ENCODE measurements at places on chromosomes 3 and 15.

GRCh38 chr15:59170295-59171066 lies 36.2 kb upstream of the LDHAL6B start:
- DNase-seq, result no peak
- H3K4me3 ChIP-seq, result no peak overlapping the region
- H3K36me3 ChIP-seq, result no peaks in the 10 kb centered on the region
- H3K27me3 ChIP-seq, result no peaks in the 10 kb centered on the region

- peaks cover 27% of the 10 kb centered on the region for H3K27me3 ChIP-seq
- no peak overlapping the region for H3K27ac ChIP-seq
- no peak overlapping the region for H3K4me3 ChIP-seq
- no peaks in the 10 kb centered on the region for H3K36me3 ChIP-seq
Observed at GRCh38 chr3:189236352-189236751, 64.6 kb downstream of the TPRG1 start.

- peaks cover 3% of the 10 kb centered on the region for H3K4me1 ChIP-seq
- no peak overlapping the region for H3K27ac ChIP-seq
- H3K36me3 ChIP-seq, result no peaks in the 10 kb centered on the region
- no peaks in the 10 kb centered on the region for H3K27me3 ChIP-seq
- H3K4me3 ChIP-seq, result no peak overlapping the region
Observed at GRCh38 chr3:161430307-161430706, 59.0 kb upstream of the SPTSSB start.

DNA sequence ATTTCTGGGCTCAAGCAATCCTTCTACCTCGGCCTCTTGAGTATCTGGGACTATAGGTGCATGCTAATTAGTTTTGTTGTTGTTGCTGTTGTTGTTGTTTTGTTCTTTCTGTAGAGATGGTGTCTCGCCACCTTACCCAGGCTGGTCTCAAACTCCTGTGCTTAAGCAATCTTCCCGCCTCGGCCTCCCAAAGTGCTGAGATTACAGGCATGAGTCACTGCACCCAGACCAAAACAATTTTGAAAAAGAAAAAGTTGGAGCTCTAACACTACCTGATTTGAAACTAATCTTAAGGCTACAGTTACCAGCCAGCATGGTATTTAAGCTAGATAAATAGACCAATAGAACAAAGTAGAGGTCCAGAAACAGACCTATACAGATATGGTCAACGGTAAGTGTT lies 29.8 kb downstream of the KPNA1 start:
- H3K4me3 ChIP-seq, result no peak overlapping the region
- no peaks in the 10 kb centered on the region for H3K27me3 ChIP-seq
- no peak for DNase-seq
- H3K27ac ChIP-seq, result no peak overlapping the region
- peaks cover 22% of the 10 kb centered on the region for H3K36me3 ChIP-seq

DNA sequence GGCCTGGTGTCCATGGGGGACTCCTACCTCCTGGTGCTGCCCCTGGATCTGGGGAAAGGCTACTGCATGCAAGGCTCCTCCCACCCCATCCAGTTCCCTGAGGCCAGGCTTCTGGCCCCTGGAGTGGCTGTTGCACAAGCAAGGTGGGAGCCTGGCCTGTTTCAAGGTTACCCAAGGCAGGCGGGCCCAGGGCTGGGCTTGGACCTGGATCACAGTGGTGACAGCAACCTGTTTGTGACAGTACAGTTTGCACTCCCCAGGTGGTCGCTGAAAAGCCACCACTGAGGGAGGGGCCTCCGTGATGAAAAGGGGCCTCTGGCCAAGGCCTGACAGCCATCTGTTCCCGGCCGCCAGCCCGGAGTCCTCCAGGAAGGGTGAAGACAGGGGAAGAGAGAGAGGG lies 14.4 kb upstream of the KY start:
- no peaks in the 10 kb centered on the region for H3K36me3 ChIP-seq
- H3K4me1 ChIP-seq, result no peaks in the 10 kb centered on the region
- H3K4me3 ChIP-seq, result no peak overlapping the region
- no peak overlapping the region for H3K27ac ChIP-seq
- H3K27me3 ChIP-seq, result no peaks in the 10 kb centered on the region

DNA sequence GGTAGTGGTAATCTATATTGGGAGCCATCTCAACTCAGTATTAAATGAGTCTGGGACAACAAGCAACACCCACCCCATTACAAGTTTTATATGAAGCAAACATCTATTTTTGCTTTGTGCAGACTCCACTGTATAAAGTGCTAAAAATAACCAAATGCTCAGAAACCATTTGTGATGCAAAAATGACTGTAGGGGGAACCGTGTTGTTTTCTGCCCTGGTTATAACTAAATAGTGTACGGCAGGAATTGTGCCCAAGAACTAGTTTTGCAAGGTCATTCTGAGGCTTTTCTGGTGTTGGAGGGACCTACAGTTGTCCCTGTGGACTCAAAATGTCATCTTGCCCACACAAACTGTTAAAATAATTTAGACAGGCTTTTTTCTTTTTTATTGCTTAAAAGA lies 88.3 kb downstream of the ITPR1 start:
- H3K4me1 ChIP-seq, result peaks cover 15% of the 10 kb centered on the region
- no peak overlapping the region for H3K4me3 ChIP-seq
- H3K27me3 ChIP-seq, result no peaks in the 10 kb centered on the region
- H3K27ac ChIP-seq, result no peak overlapping the region
- DNase-seq, result no peak

- H3K36me3 ChIP-seq, result no peaks in the 10 kb centered on the region
- no peak overlapping the region for H3K4me3 ChIP-seq
- no peaks in the 10 kb centered on the region for H3K27me3 ChIP-seq
- no peaks in the 10 kb centered on the region for H3K4me1 ChIP-seq
Observed at GRCh38 chr3:127041933-127042332, 59.0 kb downstream of the PLXNA1 start.

DNA sequence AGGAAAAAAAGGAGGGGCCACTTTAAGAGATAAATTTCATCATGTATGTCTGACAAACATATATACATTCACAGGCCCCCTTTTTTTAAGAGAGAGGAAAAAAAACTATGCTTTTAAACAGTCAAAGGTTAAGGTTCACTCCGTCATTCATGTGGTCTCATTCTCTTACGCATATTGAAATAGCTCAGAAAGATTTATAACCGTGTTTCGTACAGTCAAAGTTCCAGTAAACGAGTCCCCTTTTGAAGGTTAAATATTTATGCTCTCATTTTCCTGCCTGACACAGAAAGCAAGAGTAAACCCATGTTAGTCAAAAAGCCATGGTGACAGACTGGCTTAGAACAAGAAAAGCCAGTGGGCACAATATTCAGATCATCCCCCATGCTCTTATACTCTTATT lies 248.0 kb upstream of the ARRDC4 start:
- H3K27me3 ChIP-seq, result peaks cover 2% of the 10 kb centered on the region
- H3K27ac ChIP-seq, result no peak overlapping the region
- H3K4me3 ChIP-seq, result no peak overlapping the region
- no peaks in the 10 kb centered on the region for H3K4me1 ChIP-seq
- DNase-seq, result no peak

DNA sequence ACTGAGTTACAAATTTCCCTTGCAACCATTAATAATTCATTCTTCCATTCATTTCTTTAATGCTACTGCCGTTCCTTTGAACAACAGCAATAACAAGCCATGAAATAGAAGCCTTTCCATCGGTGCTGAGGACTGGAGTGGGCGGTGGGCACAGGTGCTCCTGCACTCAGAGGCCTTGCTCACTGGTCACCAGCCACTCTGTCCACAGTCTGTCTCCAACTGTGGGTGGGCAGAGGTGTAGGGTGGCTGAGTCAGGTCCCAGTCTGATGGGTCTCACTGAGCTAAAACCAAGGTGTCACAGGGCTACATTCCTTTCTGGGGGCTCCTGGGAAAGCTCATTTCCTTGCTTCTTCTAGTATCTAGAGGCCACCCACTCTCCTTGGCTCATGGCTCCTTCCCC lies 6.3 kb upstream of the FAM3D start:
- no peaks in the 10 kb centered on the region for H3K4me1 ChIP-seq
- no peak overlapping the region for H3K4me3 ChIP-seq
- H3K27me3 ChIP-seq, result peaks cover 4% of the 10 kb centered on the region
- DNase-seq, result no peak
- no peaks in the 10 kb centered on the region for H3K36me3 ChIP-seq

DNA sequence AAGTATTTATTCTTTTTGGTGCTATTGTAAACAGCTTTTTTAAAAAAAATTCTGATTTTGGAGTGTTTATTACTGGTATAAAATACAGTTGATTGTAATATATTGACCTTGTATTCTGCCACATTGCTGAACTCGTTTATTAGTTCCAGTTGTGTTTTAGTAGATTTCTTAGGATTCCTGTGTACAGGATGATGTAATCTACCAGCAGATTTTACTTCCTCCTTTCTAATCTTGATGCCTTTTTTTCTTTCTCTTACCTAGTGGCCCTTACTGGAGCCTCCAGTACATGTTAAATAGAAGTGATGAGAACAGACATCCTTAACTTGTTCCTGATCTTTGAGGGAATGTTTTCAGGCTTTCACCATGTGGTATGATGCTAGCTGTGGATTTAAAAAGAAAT lies 70.4 kb upstream of the KY start:
- H3K4me1 ChIP-seq, result no peaks in the 10 kb centered on the region
- no peaks in the 10 kb centered on the region for H3K36me3 ChIP-seq

DNA sequence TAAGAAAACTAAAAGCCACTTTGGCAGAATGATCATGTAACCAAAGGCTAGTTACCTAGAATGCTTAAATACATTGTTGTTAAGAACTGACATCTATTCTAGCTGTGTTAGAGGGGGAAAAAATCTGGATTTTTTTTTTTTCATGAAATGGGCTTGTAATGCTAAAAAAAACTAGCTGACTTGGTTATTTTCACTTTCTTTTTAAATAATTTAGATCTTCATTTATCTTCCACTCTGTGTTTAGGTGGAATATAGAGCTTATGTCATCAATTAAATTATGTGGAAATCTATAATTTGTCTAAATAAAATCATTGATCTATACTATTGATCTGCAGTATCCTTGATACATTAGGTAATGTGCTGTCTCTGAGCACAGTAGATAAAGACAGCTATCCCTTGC lies 217.4 kb downstream of the TCF12 start:
- no peaks in the 10 kb centered on the region for H3K27me3 ChIP-seq
- no peak for DNase-seq
- H3K36me3 ChIP-seq, result 0 out of 2 replicates have a peak, but pooled peaks cover 3% of the 10 kb centered on the region
- H3K4me3 ChIP-seq, result no peak overlapping the region
- H3K27ac ChIP-seq, result no peak overlapping the region
- H3K4me1 ChIP-seq, result peaks cover 32% of the 10 kb centered on the region

GRCh38 chr3:184630861-184631471 lies 69.4 kb downstream of the EPHB3 start:
- H3K27me3 ChIP-seq, result peaks cover 7% of the 10 kb centered on the region
- H3K4me3 ChIP-seq, result no peak overlapping the region
- no peaks in the 10 kb centered on the region for H3K36me3 ChIP-seq
- H3K4me1 ChIP-seq, result no peaks in the 10 kb centered on the region
- no peak overlapping the region for H3K27ac ChIP-seq
- DNase-seq, result no peak

GRCh38 chr15:75647370-75648155 lies at the start of gene SNX33:
Gene SNX33 (plus strand): TSS chr15:75647912. CDS start chr15:75649103, 1,191 bp downstream.
- DNase-seq, result peak; percentile 60
- H3K27me3 ChIP-seq, result peaks cover 11% of the 10 kb centered on the region
- peak within 1 kb of the TSS; percentile 56 for H3K27ac ChIP-seq
- peak within 1 kb of the TSS; percentile 58 for H3K4me3 ChIP-seq
- H3K36me3 ChIP-seq, result no peaks in the 10 kb centered on the region

- peaks cover 51% of the 10 kb centered on the region for H3K36me3 ChIP-seq
- H3K27me3 ChIP-seq, result no peaks in the 10 kb centered on the region
- H3K4me3 ChIP-seq, result no peak overlapping the region
- no peaks in the 10 kb centered on the region for H3K4me1 ChIP-seq
Observed at GRCh38 chr3:49518016-49518415, 36.3 kb upstream of the BSN start.

GRCh38 chr3:7264196-7264526 lies 403.2 kb downstream of the GRM7 start:
- no peak for DNase-seq
- no peaks in the 10 kb centered on the region for H3K4me1 ChIP-seq
- no peak overlapping the region for H3K27ac ChIP-seq
- no peaks in the 10 kb centered on the region for H3K27me3 ChIP-seq
- H3K36me3 ChIP-seq, result no peaks in the 10 kb centered on the region

GRCh38 chr15:41116962-41117252 lies 827 bp upstream of the INO80 start:
- peak overlapping the region; percentile 71 for H3K4me3 ChIP-seq
- H3K4me1 ChIP-seq, result peaks cover 20% of the 10 kb centered on the region
- peaks cover 10% of the 10 kb centered on the region for H3K36me3 ChIP-seq
- no peak for DNase-seq
- H3K27ac ChIP-seq, result peak overlapping the region; percentile 99
- no peaks in the 10 kb centered on the region for H3K27me3 ChIP-seq

GRCh38 chr3:150227839-150228238 lies 180.3 kb upstream of the TSC22D2 start:
- H3K4me3 ChIP-seq, result no peak overlapping the region
- no peaks in the 10 kb centered on the region for H3K36me3 ChIP-seq
- no peak overlapping the region for H3K27ac ChIP-seq
- peaks cover 13% of the 10 kb centered on the region for H3K27me3 ChIP-seq
- DNase-seq, result peak; percentile 59

GRCh38 chr15:68699124-68699880 lies 120.5 kb downstream of the CORO2B start:
- no peak for DNase-seq
- H3K27ac ChIP-seq, result no peak overlapping the region
- H3K4me3 ChIP-seq, result no peak overlapping the region

DNA sequence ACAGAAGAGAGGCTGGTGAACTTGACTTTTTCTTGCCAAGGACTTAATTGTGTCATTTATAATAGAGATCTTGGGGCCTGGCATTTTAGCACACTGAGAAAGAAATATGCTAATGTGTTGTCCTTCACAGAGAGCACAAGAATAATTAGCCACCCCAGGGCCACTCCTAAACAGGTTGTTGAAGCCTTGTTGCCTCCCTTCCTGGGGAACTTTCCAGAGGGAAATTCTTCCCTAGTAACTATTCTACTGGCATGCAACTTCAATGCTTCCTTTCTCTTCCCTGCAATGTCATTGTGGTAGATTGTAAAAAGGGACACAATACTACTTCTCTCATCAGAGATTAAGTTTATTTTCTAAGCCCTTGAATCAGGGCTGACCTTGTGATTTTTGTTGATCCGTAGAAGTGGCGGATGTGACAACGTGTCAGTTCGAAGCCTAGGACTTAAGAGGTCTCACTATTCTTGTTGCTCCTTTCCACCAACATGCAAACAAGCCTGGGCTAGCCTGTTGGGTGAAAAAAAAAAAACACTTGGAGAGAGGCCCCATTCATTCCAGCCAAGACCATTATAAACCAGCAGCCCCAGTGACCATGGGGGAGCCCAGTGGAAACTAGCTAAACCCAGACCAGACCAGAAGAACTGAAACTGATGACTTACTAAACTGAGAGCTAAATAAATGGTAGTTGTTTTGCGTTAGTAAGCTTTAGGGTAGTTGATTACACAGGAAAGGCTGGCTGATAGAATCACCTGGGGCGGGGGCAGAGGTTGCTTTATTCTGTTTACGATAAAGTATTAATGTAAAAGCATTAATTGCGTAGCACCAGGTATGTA lies 287.2 kb downstream of the SHQ1 start:
- no peaks in the 10 kb centered on the region for H3K27me3 ChIP-seq
- no peak overlapping the region for H3K4me3 ChIP-seq
- DNase-seq, result no peak
- no peak overlapping the region for H3K27ac ChIP-seq
